NCI-H82 (cell line): ENCODE measurements at places on chromosomes 3 and 15.

- DNase-seq, result no peak
Observed at GRCh38 chr3:188946351-188947240, 225.2 kb upstream of the TPRG1 start.

DNA sequence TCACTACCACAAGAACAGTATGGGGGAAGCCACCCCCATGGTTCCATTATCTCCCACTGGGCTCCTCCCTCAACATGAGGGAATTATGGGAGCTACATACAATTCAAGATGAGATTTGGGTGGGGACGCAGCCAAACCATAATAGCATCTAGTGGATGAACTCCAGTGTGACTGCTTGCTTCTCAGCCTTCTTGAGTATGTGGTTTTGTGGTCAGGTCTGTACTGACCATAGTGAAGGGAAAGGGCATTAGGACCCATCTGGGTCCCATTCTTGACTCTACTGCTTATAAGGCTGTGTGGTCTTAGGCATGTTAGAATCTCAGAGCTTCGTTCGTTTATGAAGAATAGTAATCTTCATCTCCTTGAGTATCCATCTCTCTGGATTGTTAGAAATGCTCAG lies 81.4 kb downstream of the CGNL1 start:
- no peak for DNase-seq

GRCh38 chr3:180594631-180595558 lies 7.1 kb upstream of the TTC14 start:
- peak; percentile 89 for DNase-seq

- no peak for DNase-seq
Observed at GRCh38 chr3:66386011-66386924, 114.6 kb downstream of the LRIG1 start.

DNA sequence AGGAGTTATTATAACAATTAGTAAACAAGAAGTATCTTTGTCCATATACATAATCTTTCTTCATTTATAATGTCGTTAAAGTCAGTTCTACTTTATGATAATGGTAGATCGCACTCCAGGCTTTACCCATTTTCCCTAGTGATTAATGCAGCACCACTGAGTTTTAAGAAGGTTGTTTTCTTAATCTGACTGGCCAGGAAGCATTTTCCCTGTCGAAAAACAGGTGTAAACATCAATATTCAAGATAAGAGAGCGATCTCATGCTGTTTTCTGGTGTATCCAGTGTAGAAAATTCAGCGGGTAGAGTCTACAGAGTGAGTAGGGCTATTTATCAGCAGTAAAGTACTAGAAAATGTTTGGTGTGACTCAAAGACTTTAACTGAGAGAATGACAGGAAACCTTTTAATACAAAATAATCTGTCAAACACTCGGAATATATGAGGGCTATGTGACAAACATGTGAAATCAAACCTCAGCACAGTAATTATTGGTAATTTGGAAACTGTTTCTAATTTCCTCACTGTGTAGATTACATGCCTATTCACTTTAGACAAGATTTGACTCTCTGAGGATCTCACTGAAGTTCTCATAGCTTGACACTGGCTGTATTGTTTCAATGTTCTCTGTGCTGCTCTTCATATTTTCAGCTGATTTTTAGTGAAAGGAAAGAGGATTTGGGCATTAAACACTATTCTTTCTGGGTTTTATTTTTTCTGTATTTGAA lies 1013.2 kb downstream of the VGLL3 start:
- DNase-seq, result no peak
